ENCODE measurements at places on chromosomes 12 and 14.
A peak's percentile ranks its signal among the peaks of the same experiment; 100 is the strongest.

- DNase-seq: no peak
These were observed 359.8 kb downstream of the BTG1 start for GRCh38 chr12:91785655-91786498.

DNA sequence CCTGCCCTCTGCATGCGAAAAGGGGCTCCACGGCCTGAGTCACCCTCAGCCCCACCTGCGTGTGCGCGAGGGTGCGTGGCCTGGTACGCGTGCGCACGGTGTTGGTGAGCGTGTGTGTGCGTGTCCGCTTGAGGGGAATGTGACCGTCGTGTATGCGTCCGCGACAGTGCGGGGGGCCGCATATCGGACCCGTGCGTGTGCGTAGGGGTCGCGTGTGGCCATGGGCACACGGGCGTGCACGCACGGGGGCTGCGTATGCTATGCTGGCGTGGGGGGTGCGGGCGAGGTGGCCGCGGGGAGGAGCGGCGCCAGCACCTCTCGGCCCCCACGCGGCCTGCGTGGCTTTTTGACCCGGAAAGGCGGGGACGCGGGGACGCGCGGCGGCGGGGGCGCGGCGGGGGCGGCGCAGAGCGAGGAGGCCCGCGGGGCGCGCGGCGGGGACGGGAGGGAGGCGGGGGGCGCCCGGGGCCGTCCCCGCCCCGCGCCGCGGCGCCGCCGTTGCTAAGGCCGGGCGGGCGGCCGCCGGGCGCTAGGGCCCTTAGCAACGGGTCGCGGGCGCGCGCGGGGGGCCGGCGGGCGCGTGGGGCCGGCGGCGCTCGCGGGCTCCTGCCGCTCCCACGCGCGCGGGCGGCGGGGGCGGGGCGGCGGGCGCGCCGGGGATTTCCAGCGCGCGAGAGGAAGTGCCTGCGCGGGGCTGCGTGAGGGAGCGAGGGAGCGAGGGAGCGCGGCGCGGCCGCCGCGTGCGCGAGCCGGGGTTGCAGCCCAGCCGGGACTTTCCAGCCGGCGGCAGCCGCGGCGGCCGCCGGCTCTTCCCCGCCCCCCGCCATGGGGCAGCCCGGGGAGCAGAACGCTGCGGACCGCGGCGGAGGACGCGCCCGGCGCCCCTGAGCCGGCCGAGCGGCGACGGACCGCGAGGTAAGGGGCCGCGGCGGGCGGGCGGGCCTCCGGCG, at the start of gene TRAF3:
TRAF3 (plus strand) TSS at position 689 of the 950 bp plus-strand sequence. CDS start 92,753 bp downstream, outside the sequence.
- peak; percentile 80 for DNase-seq

DNA sequence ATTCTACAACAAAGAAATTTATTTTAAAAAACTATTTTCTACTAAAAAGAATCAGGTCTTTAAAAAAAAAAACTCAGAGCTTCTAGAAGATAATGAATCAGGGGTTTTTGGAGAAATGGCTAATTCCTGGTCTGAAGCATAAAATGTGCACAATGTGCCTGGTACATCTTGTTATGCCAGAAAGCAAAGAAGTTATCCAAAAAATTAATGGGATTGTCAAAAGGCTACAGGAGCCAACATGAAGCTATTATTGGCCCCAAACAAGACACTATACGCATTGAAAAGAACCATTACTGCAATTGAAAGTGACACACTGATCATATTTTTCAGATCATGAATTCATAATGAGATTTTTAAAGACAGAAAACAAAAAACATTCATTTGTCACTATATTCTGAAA, 19.3 kb upstream of the TUBA1A start:
- DNase-seq: no peak

DNA sequence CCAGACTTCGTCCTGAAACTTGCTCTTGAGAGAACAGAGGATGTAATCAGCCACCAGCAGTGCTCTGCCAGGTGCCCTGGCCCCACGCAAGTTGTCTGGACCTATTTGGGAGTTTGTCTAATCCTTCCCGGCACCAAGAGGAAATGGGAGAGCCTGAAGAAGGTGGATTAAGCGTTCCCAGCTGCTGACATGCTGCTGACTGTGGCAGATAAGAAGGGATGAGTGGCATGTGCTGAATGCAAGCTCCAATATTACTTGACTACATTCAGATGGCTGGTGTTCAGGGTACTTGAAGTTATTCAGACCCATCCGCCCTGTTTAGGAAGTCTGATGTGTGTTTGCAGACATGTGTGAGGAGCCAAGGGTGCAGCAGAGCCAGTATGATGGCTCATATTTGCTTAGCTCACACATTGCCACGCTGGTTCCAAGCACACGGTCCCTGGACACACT, 440.6 kb upstream of the CCDC196 start:
- DNase-seq: no peak

DNA sequence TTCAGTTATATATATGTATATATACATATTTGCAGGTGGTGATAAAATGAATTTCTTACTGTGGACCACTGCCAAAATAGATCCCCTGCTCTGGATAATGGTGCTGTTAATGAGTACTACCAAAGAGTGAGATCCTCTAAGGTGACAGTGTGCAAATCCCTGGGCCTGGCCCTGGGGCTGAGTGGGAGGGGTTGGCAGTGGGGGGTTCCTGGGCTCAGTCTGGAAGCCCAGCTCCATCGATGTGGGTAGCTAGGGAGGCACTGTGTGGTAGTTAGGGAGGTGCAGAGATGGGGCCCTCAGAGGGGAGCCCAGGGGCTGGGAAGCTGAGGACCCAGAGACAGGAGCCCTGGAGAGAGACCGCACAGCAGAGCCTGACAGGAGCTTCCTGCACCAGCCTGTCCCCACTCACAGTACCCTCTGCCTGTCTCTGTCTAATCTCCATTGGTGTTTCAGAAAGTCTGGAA, 9.1 kb downstream of the KRT8 start:
- no peak for DNase-seq

DNA sequence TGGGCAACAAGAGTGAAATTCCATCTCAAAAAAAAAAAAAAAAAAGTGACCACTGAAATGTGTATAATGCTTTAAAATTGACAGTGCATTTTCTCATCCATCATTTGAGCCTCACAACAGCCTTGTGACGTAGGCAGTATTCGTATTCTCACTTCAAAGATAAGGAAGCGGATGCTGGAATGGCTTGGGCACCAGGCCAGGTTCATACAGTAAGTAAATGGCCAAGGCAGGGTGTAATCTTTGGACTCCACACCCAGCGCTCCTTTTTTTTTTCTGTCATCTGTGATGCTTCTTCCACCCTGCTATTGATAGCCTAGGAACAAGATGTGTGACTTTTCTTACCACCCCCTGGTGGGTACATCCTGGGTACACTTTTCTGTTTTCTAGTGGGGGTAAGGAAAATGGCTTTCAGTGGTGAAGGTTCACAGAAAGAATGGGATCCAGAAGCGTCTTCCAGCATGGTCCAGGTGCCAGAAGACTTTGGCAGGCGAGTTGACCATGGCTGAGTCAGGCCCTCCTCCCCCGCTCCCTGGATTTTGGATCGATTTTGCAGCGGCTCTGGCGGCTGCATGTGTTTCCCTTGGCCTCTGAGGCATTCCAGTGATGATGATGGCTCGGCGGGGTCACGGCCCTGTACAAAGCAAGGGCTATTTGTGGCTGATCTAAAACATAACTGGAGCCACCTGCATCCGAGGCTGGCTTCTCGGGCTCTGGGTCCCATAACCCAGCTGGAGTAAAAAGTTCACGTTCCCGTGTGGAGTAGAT, 110.6 kb downstream of the CACNA1C start:
- DNase-seq: no peak

DNA sequence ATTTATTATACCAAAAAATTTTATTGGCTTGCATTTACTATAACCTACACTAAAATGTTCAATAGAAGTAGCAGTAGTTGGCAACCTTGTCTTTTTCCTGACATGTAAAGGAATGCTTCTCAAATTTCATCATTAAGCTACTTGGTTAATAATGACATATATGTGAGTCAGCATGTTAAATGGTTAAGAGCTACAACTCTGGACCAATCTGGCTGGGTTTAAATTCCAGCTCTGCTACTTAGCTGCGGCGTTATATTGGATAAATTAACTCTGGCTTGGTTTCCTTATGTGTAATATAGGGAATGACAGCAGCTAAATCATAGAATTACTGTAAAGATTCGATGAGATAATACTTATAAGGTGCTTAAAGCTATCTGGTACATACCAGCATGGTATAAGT, 53.7 kb upstream of the OTOGL start:
- DNase-seq: no peak

- no peak for DNase-seq
These were observed 28.8 kb downstream of the PAX9 start for GRCh38 chr14:36690311-36691040.

- no peak for DNase-seq
These were observed 94.2 kb downstream of the PLEKHA5 start for GRCh38 chr12:19223695-19224094.

DNA sequence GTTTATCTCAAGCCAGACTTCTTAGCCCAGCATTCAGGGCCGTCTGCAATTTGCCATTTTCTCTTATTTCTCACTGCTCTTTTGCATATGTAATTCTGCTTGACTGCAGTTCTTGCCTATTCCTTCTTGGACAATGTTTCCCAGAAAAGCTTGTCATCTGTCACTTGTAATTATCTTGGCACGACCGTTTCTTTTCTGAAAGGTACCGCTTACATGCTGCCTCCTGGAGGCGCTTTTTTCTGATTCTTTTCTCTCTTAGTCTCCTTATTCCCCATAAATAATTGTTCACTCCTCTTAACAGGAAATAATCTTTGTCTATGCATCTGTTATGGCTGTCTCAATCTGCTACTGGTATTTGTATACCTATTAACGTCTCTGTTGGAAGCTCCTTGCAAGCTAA, 1.2 kb upstream of the ALDH1L2 start:
- no peak for DNase-seq

GRCh38 chr14:89495718-89496117, 78.7 kb upstream of the FOXN3 start:
- no peak for DNase-seq

DNA sequence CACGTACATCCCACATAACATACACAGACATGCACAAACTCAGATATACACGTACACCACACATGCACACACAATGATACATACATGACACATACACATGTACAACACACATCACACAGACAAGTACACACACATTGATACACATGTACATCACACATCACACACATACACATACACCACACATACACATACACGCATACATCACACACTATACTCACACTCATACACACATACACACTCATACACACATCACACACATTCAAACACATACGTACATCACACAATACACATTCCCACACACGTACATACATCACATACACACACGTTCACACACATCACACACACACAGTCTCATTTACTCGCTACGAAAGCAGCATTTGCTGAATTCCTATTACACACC, 4.5 kb downstream of the ZNF605 start:
- no peak for DNase-seq

- no peak for DNase-seq
These were observed 20.1 kb upstream of the LDHB start for GRCh38 chr12:21677622-21678277.

DNA sequence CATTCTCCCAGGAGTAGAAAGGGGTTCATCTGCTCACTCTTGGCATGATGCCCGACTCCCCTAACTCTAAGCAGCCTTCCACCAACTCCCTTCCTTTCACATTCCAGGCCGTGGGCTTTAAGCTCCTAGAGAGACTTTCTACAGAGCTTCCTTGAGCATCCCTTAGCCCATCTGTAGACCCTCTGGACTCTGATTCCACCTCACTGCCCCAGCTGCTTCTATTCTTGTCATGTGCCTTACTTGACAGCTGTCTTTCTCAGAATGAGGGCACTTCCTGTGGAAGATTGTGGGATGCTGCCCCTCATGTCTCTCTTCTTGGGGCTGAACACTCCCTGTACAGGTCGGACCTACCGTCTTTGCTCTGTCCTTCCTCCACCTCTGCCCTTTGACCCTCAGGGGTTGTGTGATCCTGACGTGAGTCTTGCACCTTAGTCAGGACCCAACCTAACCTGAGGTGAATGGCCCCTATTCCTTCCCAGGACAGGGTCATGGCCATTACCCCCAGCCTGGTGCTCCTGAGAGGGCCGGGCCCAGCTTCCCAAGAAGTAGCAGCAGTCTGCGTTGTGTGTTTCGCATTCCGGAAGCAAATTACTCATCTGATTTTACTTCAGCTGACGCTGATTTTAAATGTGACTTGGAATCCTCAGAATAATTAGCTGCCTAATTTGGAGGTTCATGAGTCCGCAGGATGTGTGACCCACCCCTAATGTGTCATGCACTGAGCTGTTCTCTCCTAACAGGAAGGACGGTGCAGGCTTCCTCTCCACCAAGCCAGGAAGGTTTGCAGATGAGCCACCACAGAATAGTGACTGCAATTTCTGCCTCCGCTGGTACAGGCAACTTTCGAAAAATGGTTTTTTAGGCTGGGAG, 2.7 kb upstream of the GALNT6 start:
- DNase-seq: no peak

- DNase-seq: no peak
These were observed 435.4 kb upstream of the STXBP6 start for GRCh38 chr14:25485381-25485780.

GRCh38 chr14:104247336-104248202, 109.2 kb downstream of the KIF26A start:
- no peak for DNase-seq

DNA sequence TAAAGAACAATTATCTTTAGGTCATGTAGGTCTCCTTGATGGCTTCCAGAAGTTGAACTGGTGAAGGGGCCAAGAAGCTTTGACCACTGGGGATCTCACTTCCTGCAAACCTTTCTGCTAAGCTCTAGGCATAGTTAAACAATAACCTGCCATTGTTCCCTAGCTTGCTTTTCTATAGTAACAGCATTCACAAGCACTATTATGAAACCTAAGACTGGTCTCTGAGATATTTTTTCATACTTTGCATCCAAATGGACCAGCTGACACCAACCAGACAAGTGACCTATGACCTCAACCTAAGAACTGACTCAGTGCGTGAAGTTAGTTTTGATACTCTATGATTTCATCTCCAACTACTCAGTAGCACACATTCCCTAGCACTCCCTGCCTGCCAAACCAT, 129.1 kb downstream of the PTPRB start:
- DNase-seq: no peak

DNA sequence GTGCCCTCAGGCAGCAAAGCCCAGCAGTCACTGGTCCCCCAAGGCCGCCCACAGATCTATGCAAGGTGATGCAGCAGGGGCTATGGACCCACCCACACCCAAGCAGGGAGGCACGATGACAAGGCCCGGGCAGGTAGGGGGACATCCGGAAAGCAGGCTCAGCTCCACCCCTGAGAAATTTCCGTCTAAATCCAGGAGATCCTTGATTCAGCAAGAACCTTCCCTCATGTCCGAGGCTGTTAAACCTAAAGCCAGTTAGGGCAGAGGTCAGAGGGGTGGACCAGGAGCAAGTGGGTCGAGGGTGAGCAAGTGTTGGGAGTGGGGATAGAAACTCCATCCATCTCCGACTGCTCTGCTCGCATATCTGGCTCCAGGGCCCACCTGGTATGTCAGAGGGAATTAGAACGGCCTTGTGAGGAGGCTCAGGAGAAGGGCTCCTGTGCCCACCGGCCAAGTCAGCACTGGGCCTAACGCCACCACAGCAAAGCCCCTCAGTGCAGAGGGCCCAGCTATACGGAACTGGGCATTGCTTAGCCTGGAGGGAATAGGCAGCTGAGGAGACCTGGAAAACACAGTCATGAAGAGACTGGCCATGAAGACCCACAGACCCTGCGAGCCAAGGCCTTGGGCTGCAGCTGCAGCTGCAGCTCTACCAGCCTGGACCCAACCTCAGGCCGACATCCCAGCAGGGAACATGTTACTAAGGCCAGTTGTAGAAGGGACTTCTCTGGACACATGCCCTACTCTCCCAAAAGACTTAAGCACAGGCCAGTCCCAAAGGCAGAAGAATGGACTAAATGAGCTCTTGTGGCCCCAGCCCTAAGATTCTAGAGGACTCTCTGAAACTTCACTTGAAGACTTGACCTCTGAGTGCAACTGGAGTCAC, 34.3 kb downstream of the DAD1 start:
- no peak for DNase-seq

GRCh38 chr12:1777798-1778197, 42.6 kb upstream of the LRTM2 start:
- DNase-seq: no peak
